ENCODE measurements at places on chromosomes 1 and 21.
A peak's percentile ranks its signal among the peaks of the same experiment; 100 is the strongest.

DNA sequence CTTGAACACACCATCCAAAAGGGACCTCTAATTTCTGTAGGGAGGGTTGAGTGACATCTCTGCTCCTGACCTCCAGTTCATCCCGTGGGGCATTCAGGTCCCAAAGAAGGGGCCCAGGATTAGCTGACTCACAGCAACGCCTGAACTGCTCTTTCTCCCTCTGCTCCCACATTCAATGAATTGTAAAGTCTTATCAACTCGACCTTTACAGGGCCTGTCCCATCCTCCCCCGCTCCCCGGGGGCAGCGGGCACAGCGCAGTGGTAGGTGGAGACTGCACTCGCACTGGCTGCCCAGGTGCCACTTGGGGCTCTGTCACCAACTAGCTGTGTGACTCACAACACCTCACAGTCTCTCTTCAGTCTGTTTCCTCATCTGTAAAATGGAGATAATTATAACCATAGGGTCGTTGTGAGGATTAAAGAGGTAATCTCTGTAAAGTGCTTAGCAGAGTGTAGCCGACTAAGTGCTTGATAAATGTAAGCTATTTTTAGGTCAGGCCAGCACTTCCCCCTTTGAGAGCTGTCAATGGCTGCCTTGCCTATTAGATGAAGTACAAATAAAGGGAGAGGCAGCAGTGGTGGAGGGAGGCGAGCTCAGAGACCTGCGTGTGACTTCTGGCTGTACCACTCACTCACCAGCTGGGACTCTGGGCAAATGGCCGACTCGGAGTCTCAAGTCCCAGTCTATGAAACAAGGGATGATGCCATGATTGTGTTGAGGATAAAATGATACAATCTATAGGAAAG, 637 bp upstream of the MYBPHL start:
- no peak for DNase-seq

DNA sequence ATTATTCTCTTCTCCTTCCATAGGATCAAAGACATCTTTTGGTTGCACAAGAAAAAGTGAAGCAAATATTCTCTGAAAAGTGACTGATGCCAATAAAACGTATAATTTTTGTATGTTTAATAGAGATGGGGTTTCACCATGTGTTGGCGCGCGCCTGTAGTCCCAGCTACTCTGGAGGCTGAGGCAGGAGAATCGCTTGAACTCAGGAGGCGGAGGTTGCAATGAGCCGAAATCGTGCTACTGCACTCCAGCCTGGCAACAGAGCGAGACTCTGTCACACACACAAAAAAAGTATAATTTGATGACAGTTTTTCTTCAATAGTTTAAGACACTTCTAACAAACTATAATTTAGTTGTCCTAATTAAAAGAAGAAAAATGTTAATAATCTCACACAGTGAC, 23.8 kb downstream of the ANP32E start:
- no peak for DNase-seq

DNA sequence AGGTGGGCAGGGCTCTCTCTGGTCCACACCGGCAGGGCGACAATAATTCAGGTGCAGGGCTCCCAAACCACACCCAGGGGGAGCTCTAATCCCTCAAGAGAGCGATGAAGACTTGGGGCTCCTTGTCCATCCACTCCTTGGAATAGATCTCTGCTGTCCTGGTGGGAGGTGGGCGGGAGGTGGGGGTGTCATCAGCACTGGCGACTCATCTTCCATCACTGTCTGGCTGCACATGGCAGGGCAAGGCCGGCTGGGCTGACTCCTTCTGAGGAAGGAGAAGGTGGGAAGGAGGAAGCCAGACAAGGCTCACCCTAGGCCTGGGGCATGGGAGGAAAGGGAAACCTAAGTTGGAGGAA, 29.3 kb downstream of the TNNT2 start:
- DNase-seq: no peak

- DNase-seq: no peak
These were observed 543.3 kb downstream of the MATN1 start for GRCh38 chr1:30179942-30180543.

- DNase-seq: no peak
These were observed 548.3 kb downstream of the DPYD start for GRCh38 chr1:97372531-97372930.

- DNase-seq: no peak
These were observed 97.5 kb upstream of the CTTNBP2NL start for GRCh38 chr1:112298558-112298957.

GRCh38 chr1:240575981-240576662, 35.8 kb downstream of the GREM2 start:
- no peak for DNase-seq

- DNase-seq: no peak
These were observed 2.5 kb downstream of the MX2 start for GRCh38 chr21:41364308-41364707.

DNA sequence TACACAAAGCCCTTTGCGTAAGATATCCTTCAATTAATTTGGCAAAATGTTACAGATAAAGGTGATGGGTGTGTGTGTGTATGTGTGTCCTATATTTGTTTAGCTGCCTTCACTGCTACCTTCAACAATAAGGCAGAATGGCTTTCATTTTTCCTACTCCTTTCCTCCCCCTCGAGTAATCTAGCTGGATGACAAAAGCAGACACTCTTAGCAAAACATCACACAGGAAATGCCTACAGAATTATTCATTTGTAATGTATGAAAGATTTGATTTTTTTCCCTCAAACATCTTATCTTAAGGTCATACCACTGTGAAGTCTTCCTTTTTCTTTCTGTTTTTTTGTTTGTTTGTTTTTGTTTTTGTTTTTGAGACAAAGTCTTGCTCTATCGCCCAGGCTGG, 10.6 kb downstream of the PTPN22 start:
- no peak for DNase-seq

DNA sequence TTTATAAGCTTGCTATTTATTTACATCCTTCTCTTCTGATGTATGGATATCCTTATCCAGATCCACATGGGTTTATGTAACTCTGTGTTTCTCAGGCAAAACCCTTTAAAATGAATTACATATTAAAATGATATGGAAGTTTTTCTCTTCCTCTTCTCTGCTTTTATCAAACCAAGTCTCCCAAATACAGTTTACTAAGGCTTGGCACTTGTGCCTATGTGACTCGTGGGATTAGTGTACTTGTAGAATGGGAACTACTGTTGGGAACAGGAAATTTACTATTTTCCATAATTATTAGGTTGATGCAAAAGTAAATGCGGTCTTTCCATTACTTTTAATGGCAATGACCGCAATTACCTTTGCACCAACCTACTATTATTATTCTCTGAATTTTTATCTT, 14.8 kb downstream of the SIM2 start:
- no peak for DNase-seq

DNA sequence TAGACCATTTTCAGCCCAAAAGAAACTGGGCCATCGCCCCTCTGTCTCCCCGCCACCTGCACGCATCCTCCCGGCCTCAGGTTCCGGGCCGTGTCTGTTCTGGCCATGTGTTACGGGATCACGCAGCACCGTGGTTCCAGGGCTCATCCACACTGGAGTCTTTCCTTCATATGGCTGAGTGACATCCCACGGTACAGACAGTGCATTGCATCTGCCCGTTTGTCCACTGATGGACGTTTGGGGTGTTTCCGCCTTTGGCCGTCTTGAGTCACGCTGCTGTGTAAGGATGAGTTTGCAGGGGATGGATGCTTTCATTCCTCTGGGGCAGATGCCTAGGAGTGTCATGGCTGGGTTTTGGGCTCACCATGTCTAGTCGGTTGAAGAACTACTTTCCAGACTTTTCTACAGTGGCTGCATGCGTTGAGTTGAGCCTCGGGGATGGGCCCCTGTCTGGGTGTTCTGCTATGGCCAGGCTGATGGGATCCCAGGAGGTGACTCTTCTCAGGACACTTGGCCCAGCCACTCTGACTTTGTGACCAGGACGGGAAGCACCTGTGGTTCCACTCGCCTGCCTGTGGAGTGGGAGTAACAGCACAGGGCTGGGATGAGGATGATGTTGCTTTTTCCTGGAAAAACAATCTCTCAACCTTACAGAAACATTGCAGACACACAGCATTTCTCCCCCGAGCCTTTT, 16.8 kb downstream of the RRP1 start:
- no peak for DNase-seq

DNA sequence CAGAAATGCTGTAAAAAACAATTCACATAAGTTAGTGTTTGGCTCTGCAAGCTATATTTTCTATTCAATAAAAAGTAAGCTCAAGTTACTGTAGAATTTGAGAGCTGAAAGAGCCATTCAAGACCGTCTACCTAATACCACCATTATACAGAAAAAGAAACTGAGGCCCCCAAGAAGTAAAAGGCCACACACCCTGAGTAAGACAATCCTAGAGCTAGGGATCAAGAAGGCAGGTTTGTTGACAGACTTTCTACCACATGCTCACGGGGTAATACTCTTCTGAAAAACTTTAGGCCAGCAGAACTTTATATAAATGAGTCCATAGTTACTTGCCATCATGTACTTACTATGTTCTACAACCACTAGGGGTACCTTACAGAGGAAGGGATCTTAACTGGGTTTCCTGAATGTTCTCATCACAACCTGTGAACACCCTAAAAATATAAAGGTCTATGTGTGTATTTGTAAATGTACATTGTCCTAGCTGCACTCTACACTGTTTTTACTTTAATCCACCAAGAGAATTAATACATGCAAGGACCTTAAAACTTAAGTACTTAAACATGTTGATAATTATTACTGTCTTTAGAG, 2.7 kb downstream of the PSMG1 start:
- no peak for DNase-seq

GRCh38 chr1:197598935-197599334, 176.3 kb downstream of the DENND1B start:
- no peak for DNase-seq

GRCh38 chr1:183622884-183623785, 12.4 kb downstream of the ARPC5 start:
- DNase-seq: peak; percentile 11
